ENCODE measurements at places on chromosomes 12 and 14.

DNA sequence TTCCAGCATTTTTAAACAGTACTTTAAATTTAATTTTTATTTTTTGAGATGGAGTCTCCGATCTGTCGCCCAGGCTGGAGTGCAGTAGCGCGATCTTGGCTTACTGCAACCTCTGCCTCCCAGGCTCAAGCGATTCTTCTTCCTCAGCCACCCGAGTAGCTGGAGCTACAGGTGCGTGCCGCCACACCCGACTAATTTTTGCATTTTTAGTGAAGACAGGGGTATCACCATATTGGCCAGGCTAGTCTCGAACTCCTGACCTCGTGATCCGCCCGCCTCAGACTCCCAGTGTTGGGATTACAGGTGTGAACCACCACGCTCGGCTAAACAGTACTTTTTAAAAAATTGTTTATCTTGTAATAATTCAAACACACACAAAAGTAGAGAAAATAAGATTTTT is 4.2 kb upstream of the FOXJ2 start:
- no peak for DNase-seq

GRCh38 chr12:22272335-22273151 is 62.0 kb downstream of the ST8SIA1 start:
- no peak for DNase-seq

DNA sequence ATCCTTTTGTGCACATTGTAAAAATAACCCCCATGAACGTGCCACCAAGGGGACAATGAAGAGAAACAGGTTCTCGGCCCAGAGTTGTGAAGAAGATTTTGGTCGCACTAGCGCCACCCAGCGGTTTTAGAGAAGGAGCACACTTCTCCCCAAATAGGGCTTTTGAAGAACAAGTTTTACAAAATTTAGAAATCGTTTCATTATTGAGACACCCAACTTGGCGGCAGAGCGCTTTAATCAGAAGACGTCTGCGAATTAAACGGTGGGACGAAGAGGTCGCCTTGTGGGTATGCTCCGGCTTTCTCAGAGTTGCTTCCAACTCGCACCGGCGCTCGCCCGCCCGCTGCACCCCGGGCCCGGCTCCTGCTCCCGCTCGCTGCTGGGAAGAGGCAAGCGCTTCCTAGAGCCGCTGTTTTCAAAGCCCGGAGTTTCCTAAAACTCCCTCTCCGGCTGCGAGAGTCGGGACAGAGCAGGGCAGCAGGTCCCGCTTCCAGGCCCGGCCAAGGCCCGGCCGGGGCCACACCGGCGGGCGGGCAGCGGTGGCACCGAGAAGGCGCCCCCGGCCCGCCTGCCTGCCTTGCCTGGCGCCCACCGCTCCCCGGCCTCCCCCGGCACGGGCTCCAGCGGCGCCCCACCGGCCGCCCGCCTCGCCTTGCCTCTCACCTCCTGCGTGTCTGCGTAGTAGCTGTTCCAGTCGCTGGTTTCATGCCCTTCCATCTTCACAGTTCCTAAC is 645 bp downstream of the FOXA1 start:
- DNase-seq: no peak

- no peak for DNase-seq
Observed at GRCh38 chr14:89198544-89199329, 218.3 kb downstream of the FOXN3 start.

DNA sequence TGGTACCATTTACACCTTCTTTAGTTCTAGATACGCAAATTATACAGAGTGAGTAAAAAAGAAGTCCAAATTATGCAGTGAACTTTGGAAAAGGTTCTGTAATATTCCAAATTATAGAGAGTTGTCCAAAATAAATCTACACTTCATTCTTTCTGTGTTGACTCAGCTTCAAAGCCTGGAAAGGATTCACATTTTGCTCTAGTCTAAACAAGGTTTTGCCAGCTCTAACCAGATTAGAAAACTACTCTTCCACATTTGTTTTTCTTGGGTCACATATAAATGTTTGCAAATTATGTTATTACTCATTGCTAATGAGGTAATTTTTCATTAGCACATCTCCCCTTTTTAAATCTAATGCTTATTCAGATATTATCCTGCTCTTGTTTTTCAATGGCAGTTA is 1562.4 kb upstream of the SEL1L start:
- no peak for DNase-seq

GRCh38 chr12:113065126-113066007 is 8.8 kb downstream of the DTX1 start:
- DNase-seq: no peak

DNA sequence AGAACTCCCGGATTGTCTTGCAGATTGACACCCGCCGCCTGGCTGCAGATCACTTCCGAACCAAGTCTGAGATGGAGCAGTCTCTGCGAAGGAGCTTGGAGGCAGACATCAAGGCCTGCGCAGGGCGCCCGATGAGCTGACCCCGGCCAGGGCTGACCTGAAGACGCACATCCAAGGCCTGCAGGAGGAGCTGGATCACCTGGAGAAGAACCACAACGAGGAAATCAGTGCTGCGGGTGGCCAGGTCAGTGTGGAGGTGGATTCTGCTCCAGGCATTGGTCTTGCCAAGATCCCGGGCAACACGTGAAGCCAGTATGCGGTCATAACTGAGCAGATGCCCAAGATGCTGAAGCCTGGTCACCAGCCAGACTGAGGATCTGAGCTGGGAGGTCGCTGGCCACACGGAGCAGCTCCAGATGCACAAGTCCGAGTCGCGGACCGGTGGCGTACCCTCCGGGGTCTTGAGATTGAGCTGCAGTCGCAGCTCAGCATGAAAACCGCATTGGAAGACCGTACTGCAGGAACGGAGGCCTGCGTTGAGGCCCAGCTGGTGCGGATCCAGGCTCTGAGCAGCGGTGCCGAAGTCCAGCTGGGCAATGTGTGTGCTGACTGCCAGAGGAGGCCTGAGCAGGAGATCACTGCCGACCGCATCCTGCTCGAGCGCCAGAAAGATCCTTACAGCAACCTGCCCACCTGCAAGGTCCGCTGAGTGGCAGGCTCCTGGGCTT is 12.4 kb upstream of the A2M start:
- no peak for DNase-seq

- no peak for DNase-seq
Observed at GRCh38 chr14:58919217-58919616, 269.2 kb upstream of the DAAM1 start.

GRCh38 chr14:70847406-70848090 is 38.2 kb upstream of the MAP3K9 start:
- no peak for DNase-seq

DNA sequence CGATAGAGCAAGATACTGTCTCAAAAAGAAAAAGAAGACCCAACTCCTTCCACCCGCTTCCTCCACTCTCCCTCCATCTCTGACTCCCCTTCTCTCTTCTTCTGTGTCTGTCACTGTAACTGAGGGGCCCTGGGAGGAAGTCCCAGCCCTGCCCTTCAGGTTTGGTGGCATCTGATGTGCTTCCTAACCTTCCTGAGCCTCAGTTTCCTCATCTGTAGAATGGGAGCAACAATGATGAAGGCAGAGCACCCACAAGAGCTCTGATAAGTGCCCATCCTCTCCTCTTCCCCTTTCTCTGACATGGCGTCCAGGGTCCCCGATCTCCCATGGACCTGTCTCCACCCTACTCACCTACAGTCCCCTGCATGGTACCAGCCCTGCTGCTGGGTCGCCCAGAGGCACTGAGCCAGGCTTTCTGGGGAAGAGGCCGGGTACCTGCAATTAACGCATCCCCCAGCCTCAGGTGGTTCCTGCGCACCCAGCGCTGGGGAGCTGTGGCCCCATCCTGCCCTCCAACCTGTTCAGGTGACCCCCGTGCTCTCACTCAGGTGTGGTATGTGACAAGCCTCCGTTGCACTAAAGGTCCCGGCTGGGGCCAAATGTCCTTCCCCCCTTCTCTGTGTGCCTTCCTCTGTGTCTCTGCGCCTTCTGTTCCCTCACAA is 13.2 kb downstream of the FOXN4 start:
- DNase-seq: no peak

DNA sequence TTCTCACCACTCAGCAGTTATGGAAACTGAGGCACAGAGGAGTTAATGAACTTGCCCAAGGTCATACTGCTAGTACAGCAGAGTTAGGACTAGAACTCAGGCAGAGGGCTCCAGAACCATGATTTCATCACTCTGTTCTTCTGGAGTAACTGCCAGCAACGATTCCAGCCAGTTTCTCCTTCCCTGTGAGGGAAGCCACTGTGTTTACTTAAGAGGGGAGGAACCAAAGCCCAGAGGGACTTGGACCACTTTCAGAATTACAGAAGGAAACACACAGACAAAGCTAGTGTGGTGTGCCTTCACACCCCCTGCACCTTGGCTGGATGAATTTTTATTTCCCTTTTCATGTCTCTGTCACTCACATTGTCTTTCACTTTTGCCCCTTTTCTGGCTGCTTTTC is 398.2 kb downstream of the DPF3 start:
- DNase-seq: no peak

DNA sequence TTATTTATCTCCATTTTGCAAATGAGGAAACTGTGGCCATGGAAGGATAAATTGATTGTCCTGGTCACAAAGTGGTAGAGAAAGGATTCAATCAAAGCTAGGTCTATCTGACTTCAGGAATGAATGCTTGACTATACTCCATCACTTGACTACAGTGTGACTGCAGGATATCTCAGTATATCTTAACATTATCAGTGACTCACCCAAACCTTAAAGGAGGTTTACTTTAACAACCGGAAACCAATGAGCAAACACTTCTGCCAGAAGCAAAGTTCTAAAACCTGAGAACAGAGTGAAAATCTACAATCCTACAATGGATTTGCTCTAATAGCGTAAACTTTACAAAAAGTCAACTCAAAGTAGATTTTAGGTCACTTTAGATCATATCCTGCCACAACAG is 277.0 kb downstream of the CEP128 start:
- no peak for DNase-seq

GRCh38 chr14:60188115-60188514 is 22.9 kb upstream of the DHRS7 start:
- DNase-seq: no peak

DNA sequence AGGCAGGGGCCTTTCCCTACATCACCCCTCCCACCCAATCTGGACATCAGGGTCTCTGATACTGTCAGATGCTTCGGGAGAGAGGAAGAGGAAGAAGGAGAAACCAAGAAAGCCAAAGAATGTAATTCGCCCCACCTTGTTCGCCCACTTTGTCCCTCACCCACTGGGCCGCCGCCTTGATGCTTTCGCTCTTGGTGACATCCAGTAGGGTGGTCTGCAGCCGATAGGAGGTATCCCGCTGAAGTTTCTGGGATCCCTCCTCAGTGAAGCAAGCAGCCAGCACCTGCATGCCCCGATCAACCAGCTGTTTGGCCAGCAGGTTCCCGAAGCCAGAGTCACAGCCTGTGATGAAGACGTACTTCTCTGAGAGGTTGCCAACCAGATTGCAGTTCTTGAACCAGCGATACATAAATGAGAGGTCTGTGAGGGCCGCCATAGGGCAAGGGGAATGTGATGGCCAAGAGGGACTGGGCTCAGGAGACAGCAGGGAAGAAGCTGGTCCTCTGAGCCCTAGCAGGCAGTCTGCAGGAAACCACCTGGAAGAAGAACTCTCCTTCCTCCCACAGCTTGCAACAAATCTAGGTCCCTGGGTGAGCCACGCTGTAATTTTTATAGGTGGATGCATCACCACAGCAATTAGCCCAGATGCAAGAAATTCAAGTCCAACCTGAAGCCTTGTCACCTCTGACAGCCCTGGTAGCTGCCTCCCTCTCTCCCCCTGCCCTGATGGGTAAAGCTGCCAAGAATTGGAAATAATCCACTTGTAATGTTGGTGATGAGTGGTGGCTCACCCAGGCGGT is at the start of gene SDR9C7:
Gene SDR9C7 (minus strand): TSS at position 583 of the 800 bp plus-strand sequence. CDS start 147 bp downstream, at position 436.
- no peak for DNase-seq

DNA sequence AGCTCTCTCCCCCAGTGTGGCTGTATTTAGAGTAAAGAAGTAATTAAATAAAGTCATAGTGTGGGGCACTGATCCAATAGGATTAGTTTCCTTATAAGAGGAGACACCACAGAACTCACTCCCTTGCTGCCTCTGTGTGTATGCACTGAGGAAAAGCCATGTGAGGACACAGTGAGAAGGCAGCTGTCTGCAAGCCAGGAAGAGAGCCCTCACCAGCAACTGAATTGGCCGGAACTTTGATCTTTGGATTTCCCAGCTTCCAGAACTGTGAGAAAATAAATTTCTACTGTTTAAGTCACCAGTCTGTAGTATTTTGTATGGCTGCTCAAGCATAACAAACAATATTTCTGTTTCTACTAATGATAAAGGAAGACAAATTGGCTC is 368.7 kb upstream of the PRICKLE1 start:
- no peak for DNase-seq

- DNase-seq: no peak
Observed at GRCh38 chr14:34051966-34052657, 101.2 kb upstream of the EGLN3 start.

- no peak for DNase-seq
Observed at GRCh38 chr12:112380663-112381405, 1.4 kb downstream of the HECTD4 start.

DNA sequence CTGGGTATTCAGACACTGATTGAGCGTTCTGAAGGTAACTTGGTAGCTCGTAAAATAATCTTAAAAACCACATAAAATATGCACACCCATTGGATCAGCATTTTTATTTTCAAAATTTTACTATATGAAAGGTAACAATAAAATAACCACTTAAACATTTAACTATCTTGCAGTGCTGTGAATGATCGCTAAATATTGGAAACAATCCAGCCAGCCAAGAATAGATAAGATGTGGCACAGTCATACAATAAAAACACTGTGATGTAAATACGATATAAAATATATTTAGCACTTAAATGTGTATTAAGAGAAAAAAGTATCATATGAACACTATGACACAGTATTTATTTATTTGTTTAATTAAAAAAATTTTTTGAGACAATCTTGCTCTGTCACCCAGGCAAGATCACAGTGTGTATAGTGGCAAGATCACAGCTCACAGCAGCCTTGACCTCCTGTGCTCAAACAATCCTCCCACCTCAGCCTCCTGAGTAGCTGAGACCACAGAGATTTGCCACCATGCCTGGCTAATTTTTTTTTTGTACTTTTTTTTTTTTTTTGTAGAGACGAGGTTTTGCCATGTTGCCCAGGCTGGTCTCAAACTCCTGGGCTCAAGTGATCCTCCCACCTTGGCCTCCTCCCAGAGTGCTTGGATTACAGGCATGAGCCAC is 39.4 kb downstream of the SDR9C7 start:
- no peak for DNase-seq

- no peak for DNase-seq
Observed at GRCh38 chr12:48160807-48161206, 3.5 kb upstream of the ASB8 start.

- DNase-seq: no peak
Observed at GRCh38 chr12:111569363-111570083, 29.6 kb downstream of the ATXN2 start.

- no peak for DNase-seq
Observed at GRCh38 chr12:126726481-126727217, 1540.3 kb upstream of the TMEM132C start.

GRCh38 chr12:59067083-59067482 is 146.8 kb upstream of the LRIG3 start:
- DNase-seq: no peak

DNA sequence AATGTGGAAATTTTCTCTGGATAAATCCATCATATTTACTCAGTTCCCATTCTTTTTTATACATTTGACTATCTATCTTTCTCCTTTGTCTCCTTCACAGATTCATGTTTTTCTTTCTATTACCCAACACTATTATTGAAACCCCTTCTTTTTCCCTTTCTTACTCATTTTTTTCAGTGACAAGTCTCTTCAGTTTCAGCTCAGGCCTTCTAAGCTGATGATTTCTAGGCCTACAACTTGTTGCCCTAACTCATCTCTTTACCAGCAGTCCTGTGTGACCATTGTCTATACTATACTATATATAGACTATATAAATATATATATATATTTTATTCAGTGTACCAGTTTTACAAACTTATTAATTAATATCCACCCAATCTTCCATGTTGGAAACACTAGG is 31.8 kb downstream of the SLC16A7 start:
- no peak for DNase-seq

- DNase-seq: no peak
Observed at GRCh38 chr12:123533672-123534643, at the start of gene RILPL1. Gene RILPL1 (minus strand): TSS chr12:123533719. CDS start chr12:123533482, 237 bp downstream.

Data from stimulated activated CD8-positive, alpha-beta memory T cell treated with anti-CD3 and anti-CD28 coated beads, Interleukin-2, amount 100 ng/mL, for 1 hour (primary cell).